AML-193 (cell line): ENCODE measurements at places on chromosomes 5 and 9.

DNA sequence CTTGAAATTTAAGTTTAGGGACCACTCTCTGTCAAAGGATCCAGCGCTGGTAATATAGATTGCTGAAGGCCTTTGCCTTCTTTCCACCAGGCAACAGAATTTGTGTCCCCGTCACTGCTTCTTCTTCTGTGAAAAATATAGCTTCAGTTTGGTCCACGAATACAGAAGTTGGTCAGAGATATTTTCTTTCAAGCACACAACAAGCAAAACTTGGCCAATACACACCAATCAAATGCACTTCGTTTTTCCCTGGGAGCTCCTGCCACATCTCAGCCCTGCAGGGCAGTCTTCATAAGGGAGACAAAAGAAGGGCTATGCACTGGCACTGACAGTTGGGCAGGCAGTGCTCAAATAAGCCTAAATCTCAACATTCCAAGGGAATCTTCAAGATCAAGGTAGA lies 22.9 kb downstream of the HAVCR2 start:
- DNase-seq, result no peak

GRCh38 chr9:21853414-21853813 lies 51.0 kb downstream of the MTAP start:
- no peak for DNase-seq

DNA sequence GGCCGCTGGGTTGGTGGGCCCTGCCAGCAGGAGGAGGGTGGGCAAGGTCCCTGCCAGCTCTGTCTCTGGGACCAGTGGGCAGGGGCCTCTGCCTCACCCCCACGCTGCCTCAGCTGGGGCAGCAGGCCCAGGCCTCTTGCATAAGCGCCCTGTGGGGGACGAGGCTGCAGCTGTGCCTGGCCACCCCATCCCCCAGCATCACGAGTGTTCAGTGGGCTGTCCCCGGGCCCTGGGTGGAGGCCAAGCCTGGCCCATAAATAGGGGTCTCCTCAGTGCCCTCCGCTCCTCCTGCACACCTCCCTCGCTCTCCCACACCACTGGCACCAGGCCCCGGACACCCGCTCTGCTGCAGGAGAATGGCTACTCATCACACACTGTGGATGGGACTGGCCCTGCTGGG lies at the start of gene PTGDS:
TSS of gene PTGDS (plus strand) at position 282 of the 400 bp plus-strand sequence. CDS start at position 357, 75 bp downstream.
- DNase-seq, result no peak

DNA sequence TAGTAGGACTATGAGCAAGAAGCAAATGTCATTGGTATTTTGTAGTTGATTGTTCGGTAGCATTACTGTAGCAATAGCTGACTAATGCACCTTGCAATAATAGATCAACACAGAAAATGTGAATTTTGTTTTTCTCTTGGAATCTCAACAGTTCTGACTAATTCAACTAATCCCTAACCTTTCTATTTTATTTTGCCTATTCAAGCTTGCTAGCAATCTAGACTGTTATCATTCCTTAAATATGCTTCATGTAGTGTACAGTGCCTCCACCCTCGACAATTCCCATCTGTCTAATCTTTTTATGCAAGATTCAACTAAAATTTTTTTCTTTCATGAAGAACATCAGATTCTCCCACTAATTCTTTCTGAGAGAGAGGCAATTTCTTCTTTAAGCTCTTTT lies 570.6 kb downstream of the PDE4D start:
- DNase-seq, result no peak

DNA sequence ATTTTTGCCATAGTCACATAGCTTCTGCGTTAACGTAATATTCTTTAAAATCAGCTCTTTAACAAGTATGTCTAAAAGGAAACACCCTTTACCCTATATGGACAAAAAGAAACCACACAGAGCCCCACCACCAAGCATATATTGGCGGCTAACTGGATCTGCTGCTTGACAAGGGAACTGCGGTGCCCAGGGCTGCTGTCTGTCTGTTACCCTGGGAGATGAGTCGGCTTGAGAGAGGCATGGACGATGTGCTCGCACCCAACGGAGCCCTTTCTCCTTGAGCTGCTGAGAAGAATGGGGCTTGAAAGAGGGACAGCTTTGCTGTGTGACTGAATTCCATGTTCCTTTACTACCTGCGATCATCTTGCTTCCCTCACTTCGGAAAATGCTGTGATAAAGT lies 158.6 kb upstream of the SHB start:
- no peak for DNase-seq

- DNase-seq, result no peak
These were observed 182.8 kb upstream of the GDNF start for GRCh38 chr5:38022631-38023030.

GRCh38 chr5:140182075-140182711 lies 7.2 kb downstream of the CYSTM1 start:
- no peak for DNase-seq

DNA sequence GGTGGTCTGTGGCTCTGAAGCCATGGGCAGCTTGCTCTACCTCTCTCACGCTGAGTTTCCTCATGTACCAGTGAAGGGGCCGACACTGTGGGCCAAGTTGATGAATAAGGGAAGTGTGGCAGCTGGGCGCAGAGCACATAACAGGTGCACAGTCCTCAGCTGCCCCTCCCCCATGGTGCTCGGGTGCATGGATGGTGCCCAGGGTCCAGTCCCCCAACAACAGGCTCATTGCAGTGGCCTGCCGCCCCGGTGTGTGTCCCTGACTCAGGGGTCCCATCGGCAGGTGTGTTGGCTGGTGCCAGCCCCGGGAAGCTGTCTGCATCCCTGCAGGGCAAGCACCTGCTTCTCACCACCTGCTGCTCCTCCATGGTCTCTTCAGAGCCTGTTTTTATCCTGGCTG lies 36.6 kb downstream of the COL5A1 start:
- no peak for DNase-seq

- no peak for DNase-seq
These were observed 17.0 kb upstream of the ISOC1 start for GRCh38 chr5:129077433-129078075.

DNA sequence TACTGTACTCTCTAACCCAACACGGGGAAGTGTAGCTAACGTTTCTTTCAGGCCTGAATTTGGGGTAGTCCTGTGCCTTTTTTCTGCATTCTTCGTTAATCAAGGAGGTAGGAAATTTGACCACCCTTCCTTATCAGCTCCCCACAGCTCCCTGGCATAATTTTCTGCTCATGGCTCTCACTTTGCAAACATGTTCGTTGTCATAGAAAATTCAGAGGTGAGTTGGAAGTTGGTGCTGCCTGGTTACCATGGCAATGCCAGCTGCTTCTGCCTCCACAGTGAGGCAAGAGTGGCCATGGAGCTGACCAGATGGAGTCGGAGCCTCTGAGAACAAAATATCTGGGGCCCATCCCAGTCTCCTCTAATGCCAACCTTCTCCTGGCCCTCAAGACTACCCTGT lies 116.6 kb upstream of the BOD1 start:
- no peak for DNase-seq

GRCh38 chr9:83056174-83056573 lies 6.8 kb downstream of the RASEF start:
- no peak for DNase-seq

DNA sequence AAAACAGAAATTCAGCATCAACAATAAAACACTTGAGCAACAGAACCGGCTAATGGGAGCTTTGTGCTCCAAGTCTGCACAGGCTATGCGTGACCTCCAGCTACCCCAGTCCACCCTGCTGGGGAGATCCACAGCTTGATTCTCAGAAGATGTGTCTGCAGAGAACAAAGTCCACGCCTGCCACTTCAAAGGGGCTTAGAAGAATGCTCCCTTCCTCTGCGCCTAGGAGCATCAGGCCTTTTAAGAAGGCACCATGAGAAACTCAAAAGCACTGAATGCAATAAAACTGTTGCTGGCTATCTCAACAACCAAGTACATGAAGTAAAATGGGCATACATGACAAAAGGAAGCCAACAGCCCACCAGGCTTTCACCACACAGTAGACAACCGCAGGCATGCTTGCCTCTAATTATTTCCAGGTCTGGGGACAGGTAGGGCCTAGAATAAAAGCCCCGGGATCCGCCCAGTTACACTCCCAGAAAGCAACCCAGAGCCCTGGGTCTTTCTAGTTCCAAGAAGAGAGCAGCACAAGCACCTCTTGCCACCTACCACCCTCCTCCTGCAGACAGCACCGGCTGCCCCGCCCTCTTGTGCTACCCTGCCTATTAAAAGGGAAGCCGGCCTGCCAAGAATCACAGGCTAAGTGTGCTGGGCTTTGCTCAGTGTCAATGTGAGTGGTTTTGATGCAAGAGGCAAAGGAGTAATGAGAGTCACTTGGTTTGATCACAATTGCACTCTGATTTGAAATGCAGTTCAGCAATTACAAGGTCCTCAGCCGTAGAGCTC lies 123.2 kb downstream of the SPOCK1 start:
- no peak for DNase-seq

GRCh38 chr5:61151893-61152292 lies 10.4 kb downstream of the SMIM15 start:
- no peak for DNase-seq

DNA sequence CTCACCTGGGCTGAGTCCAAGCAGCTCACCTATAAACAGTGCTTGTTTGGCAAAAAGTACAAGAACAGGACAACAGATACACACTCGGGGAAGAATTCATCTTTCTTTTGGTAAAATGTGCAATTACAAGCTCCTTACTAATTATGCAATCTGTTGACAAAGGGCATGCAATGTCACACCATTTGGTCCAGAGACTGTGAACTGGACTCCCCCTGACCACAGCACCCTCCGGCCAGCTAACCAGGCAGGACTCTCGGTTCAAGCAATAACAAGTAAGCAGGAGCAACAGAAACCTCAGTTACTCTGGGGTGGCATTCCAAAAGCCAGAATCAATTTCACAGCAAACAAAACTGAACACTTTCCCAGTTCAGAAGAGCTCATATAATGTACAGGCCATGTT lies 113.8 kb downstream of the GNAQ start:
- DNase-seq, result no peak

- DNase-seq, result no peak
These were observed 71.7 kb downstream of the OR2K2 start for GRCh38 chr9:111258209-111258874.

- no peak for DNase-seq
These were observed 9.6 kb upstream of the NME5 start for GRCh38 chr5:138148811-138149210.

- no peak for DNase-seq
These were observed 9.9 kb downstream of the SLC36A3 start for GRCh38 chr5:151293624-151294023.

- no peak for DNase-seq
These were observed 50.1 kb downstream of the COL27A1 start for GRCh38 chr9:114205171-114206015.

DNA sequence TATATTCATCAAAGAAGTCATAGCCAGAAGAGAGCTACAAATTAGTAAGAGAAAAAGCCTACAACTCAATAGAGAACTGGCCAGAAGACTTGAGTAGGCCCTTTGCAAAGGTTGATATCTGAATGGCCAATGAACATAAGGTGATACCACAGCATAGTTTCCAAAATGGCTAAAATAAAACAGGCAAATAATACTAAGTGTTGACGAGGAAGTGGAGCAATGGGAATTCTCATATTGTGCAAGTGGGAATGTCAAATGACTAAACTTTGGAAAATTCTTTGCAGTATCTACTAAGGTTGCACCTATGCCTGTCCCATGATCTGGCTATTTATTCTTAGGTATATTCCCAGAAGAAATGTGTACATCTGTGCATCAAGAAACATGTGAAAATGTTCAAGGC lies 48.3 kb downstream of the BOD1 start:
- DNase-seq, result no peak

- DNase-seq, result no peak
These were observed 35.2 kb upstream of the PIK3R1 start for GRCh38 chr5:68180121-68181038.

GRCh38 chr9:81462801-81463200 lies 226.5 kb downstream of the TLE1 start:
- DNase-seq, result no peak

DNA sequence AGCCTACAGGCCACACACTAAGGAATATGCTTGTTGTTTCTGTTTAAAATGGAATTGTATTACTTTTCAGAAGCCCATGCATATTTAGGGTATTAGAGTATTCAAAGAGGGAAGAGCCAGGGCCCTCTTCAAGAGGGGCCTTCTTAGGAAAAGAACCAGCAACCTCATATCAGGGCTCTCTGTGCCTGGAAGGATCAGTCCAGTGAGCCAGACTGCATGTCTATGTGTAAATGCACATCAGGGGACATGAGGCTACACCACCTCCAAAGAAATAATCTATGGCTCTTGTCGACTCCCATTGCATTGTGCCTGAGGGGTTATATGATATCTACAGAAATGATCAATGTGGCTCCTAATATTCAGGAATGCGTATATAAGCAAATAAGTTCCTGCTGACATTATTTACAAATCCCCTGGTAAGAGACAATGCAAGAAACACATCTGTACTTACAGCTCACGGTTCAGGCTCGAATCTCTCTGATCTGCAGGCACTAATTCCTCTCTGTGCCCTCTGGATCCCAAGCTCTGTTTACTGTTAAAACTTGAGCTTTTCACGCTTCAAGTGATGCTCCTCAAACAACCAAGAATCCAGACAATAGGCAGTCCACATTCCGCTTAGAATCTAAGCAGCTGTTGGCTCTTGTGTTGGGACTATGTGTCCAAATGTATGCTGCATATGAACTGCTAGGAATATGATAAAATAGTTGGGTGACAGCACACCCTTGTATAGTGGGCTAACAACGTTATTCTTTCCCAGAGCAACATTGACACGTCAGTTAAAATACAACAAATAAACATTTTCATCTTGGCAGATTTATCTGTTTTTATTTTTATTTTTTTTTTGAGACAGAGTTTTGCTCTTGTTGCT lies 150.2 kb upstream of the KLF9 start:
- DNase-seq, result no peak

DNA sequence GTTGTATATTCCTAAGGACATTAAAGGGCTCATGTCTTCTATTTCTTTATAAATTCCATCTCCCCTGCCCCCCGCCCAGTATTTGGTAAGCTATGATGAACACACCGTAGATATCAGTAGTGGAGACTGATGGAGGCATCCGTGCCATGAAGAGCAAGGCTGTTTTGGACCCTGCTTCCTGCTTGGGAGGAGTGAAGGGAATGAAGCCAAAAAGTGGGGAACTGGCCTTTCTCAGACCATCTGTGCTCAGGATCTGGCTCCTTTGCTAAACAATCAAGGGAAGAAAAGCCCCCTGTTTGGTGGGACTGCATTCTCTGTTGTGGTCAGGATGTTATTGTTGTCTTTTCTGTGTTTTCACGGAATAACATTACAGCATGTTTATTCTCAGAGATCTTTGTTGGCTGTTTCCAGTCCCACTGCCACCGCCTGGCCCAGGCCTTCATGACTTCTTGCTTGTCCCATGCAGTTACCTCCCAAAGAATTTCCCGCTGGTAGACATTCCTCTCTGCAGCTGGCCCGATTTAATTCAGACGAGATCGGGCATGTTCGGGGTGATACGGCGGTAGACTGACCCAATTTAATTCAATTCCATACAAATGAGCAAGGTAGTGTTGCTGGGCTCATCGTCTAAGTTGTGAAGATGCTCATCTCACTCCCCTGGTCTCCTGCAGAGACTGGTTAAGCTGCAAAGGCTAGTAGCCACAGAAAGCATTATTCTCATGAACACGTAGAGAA lies 31.4 kb upstream of the ANKH start:
- no peak for DNase-seq

DNA sequence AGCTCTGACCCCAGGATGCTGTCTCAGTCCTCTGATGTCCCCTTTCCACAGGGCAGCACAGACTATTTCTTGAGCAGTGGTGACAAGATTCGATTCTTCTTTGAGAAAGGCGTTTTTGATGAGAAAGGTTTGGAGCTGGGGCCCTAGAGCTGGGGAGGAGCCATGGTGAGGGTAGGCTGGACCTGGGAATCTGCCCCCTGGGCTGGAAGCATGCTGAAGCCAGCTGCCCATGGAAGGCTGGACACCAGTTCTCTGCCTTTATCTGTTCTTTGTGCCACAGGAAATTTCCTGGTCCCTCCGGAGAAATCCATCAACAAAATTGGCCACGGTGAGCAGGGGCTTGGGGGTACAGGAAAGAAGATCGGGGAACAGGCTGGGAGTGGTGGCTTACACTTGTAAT lies 12.9 kb downstream of the PHYHD1 start:
- DNase-seq, result no peak
